Esophagus mucosa (tissue), 1 donor: ENCODE measurements at places on chromosomes 5 and 9. TPM values are rescaled to one million over a fixed set of nuclear protein-coding genes. Genes with fewer than 3 reads are reported as not detected.

The MTAP gene
- total RNA-seq, result 50.5 TPM

The CER1 gene
- not detected for total RNA-seq

The PCDHA9 gene
- 0.04 TPM for total RNA-seq

The CTNNA1 gene
- 332 TPM for total RNA-seq

The SNCB gene
- not detected for total RNA-seq

The ANGPTL2 gene
- 2.1 TPM for total RNA-seq

The ATP10B gene
- total RNA-seq, result 12.1 TPM

The C7 gene
- 8.4 TPM for total RNA-seq

The SLC36A3 gene
- total RNA-seq, result not detected

The NREP gene
- 18.3 TPM for total RNA-seq

The SPATA31E1 gene
- not detected for total RNA-seq

The ASTN2 gene
- total RNA-seq, result 1.00 TPM

The CMBL gene
- total RNA-seq, result 4.5 TPM

The SPATA31A1 gene
- not detected for total RNA-seq

The CORO2A gene
- 21.2 TPM for total RNA-seq

The BTNL3 gene
- not detected for total RNA-seq

The SOHLH1 gene
- total RNA-seq, result not detected

The F12 gene
- 32.8 TPM for total RNA-seq

The PCSK1 gene
- 0.52 TPM for total RNA-seq

The CCNO gene
- 2.2 TPM for total RNA-seq

The CCDC183 gene
- not detected for total RNA-seq

The INSYN2B gene
- not detected for total RNA-seq

The PDLIM4 gene
- 26.9 TPM for total RNA-seq

The CAMK2A gene
- 0.28 TPM for total RNA-seq

The OR1Q1 gene
- total RNA-seq, result not detected

The SGCD gene
- 0.52 TPM for total RNA-seq

The ARID3C gene
- total RNA-seq, result not detected

The IFNA14 gene
- not detected for total RNA-seq
